ENCODE measurements at places on chromosomes 5 and 9. TPM values are rescaled to one million over a fixed set of nuclear protein-coding genes. Genes with fewer than 3 reads are reported as not detected.

Gene GRK6
- polyA plus RNA-seq: 29.0 TPM

Gene FKBP15
- 28.7 TPM for polyA plus RNA-seq

Gene PIP5KL1
- polyA plus RNA-seq: 1.8 TPM

Gene ZFYVE16
- polyA plus RNA-seq: 83.2 TPM

Gene PTGR1
- 43.6 TPM for polyA plus RNA-seq

Gene SPAAR
- polyA plus RNA-seq: 1.2 TPM

Gene SLCO6A1
- polyA plus RNA-seq: not detected

Gene ARSI
- polyA plus RNA-seq: 2.2 TPM

Gene EIF4EBP3
- polyA plus RNA-seq: 11.3 TPM

Gene ANKRD18B
- polyA plus RNA-seq: 2.4 TPM

Gene PHF24
- 0.15 TPM for polyA plus RNA-seq

Gene FAM221B
- polyA plus RNA-seq: 0.33 TPM

Gene PCBD2
- polyA plus RNA-seq: 5.7 TPM

Gene KIAA1191
- polyA plus RNA-seq: 130 TPM

Gene SLC45A2
- 0.47 TPM for polyA plus RNA-seq

Data from left renal pelvis (tissue), 4 donors.